ENCODE measurements at places on chromosomes 3 and 15.

DNA sequence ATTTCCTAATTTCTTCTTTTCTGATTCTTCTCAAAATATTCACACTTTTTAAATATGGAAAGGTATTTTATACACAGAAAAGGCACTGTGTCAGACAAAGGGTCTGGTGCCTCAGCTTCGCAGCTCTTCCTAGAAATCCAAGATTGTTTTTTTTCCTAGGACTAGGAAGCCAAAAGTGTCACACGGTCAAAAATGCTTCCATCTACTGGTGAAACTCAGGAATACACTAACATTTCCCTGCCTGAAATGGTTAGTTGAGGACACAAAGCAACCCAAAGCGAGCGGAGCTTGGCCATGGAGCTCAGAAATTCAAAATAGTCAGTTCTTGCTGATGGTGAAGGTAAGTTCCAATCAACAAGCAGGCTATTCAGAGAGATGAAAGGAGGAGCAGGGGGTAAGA, 426.5 kb upstream of the RASGRP1 start:
- DNase-seq = no peak

GRCh38 chr3:177881351-177881750, 654.9 kb upstream of the KCNMB2 start:
- no peak for DNase-seq

GRCh38 chr15:25385986-25386385, 52.8 kb downstream of the UBE3A start:
- no peak for DNase-seq

- DNase-seq = no peak
Observed at GRCh38 chr3:115503394-115503793, 119.9 kb upstream of the GAP43 start.

DNA sequence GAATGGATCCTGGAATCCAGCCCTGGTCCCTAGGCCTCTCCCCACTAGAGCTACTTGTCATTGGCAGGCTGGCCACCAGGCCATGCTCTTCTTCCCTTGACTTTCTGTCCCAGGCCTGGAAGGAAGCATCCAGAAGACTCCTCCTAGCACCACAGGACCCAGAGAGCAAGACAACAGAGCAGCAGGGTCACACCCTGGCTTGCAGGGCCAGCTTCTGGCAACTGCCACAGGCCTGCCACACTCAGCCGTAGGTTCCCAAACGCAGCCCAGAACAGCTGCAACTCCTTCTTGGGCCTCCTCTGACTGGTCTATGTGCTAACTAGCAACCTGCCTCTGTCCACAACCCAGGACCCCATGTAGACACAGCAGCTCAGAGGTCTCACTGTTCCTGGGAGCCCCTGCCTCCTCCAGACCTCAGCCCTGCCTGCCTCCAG, 36.8 kb upstream of the RPL32 start:
- DNase-seq = no peak

DNA sequence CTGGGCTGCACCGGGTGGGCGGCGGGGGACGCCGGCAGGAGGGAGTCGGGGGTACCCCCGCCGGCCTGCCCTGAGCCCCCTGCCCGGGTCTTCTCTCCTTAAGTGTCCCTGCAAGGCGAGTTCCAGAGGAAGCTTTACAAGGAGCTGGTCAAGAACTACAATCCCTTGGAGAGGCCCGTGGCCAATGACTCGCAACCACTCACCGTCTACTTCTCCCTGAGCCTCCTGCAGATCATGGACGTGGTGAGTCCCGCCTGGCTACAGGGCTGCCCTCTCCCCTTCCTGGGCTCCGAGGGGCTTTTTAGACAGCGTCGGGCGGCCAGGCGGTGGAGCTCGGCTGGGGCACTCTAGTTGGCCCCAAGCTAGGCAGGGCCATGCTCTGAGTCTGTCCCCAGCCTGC, 480 bp downstream of the CHRNA7 start:
- DNase-seq = no peak

All from stimulated activated CD8-positive, alpha-beta memory T cell treated with anti-CD3 and anti-CD28 coated beads, Interleukin-12 subunit alpha, Interleukin-12 subunit beta, amount 100 ng/mL, for 4 hours (primary cell).